Stimulated activated CD8-positive, alpha-beta memory T cell treated with anti-CD3 and anti-CD28 coated beads, Interleukin-4, amount 100 ng/mL, for 48 hours (primary cell): ENCODE measurements at places on chromosomes 4 and X.

GRCh38 chr4:45539142-45539814, 584.6 kb downstream of the GABRG1 start:
- no peak for DNase-seq

DNA sequence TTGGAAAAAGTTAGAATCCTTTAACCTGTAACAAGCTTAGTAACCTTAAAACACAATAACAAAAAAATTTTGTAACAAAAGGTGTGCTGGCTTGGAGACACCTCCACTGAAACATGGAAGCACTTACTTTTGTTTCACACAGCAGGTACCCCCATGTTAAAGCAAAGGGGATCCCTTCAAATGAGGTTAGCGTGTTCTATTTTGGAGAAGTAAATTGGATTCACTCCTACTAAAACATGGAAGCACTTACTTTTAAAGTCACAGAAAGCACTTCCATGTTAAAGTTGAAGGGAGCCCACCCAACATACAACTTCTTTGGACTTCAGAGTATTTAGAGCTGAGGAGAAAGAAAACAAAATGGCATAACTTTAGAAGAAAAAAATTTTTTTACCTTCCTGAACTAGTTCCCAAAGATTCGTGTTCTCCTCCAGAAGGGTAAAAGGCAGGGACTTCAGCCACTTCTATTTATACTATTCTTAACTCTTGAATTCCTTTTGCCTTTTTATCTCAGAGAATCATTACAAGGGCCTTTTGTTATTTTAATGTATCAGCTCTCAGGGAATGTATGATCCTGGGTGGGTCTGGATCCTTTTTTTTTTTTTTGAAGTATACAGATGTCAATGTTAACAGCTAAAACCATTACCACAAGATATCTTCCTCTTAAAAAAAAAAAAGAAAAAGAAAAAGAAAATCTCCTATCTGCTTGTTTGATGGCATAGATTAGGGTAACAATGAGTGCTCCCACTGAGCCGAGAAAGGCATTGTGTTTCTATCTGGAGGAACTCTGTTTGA, 11.5 kb downstream of the LARP7 start:
- DNase-seq = no peak

- peak; percentile 27 for DNase-seq
These were observed at the start of gene EXOC1L for GRCh38 chr4:55819634-55820033. Gene EXOC1L (plus strand): TSS chr4:55819790. CDS start chr4:55820027, 237 bp downstream.

GRCh38 chrX:152861116-152861515, 30.3 kb downstream of the NSDHL start:
- DNase-seq = no peak

GRCh38 chr4:143377611-143378099, 41.0 kb downstream of the GAB1 start:
- DNase-seq = no peak

DNA sequence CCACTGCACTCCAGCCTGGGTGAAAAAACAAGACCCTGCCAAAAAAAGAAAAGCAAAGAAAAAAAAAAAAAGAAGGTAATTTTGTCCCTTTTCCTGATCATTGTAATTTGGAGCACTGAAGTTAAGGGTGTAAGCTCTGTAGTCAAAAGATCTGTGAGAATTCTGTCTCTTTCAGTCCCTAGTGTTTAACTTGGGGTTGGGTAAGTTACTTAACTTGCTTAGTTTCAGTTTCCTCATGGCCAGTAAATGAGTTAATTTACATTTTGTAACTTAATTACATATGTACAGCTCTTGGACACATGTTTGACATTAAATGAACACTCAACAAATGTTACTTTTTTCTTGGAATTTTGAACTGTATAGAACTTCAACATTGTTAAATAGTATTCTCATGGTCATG, 10.9 kb upstream of the UBE2K start:
- DNase-seq = no peak
